ENCODE measurements at places on chromosomes 5 and 9.

DNA sequence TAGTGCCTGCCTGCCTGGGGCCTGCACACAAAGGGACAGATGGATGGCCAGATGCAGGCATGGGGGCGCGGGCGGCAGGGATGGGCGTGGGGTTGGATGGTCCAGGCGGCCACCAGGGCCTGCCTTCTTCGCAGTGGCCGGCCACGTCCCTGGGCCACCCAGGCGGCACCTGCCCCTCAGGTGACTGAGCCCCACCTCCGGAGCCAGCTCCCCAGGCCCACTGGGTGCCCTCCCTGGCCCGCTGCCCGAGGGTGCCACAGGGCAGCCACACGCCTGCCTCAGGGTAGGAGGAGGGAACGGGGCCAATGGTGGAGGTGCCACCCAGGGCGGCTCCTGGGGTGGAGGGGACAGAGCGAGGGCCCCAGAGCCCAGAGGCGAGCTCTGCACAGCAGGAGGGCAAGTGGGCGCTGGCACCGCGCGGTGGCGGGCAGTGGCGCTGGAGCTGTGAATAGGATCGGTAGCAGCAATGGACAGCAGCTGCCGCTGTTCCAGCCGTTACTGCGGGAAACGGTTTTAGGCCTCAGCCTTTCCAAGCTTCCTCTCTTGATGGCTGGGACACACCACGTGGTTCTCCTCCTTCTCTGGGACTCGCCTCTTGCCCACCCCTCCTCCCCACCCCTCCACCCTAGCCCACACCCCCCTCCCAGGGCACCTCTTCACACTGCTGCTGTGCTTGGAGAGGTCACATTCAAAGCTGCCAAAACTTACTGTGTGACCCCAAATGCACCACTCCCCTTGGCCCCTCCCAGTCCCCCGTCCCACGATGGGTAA is 19.1 kb downstream of the LHX3 start:
- DNase-seq: no peak

DNA sequence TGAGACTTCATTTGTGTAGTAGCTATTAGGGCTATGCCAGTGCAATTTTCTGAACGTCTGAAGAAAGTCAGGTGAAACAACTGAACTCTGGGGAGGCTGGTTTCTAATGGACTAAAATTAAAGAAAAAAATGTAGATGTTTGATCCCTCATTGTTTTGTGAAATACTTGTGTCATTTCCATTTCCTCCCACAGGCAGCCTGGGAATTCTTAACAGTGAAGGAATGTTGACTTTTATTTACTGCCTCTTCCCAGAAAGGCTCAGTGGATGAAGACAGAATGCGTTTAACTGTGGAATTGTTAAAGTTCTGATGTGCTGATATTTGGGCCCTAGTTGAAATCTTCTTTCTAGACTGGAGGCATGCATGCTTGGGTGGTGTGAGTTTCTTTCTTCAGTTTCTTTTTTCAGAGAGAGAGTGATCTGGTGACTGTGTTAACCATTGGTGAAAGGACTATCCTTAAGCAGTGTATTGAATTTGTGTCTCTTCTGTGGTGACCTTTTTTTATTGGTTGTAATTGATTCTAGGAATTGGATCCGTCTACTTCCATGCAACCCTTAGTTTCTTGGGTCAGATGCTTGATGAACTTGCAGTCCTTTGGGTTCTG is 15.5 kb downstream of the ACER2 start:
- DNase-seq: no peak

GRCh38 chr5:140267559-140268018 is 35.3 kb downstream of the PFDN1 start:
- DNase-seq: no peak

DNA sequence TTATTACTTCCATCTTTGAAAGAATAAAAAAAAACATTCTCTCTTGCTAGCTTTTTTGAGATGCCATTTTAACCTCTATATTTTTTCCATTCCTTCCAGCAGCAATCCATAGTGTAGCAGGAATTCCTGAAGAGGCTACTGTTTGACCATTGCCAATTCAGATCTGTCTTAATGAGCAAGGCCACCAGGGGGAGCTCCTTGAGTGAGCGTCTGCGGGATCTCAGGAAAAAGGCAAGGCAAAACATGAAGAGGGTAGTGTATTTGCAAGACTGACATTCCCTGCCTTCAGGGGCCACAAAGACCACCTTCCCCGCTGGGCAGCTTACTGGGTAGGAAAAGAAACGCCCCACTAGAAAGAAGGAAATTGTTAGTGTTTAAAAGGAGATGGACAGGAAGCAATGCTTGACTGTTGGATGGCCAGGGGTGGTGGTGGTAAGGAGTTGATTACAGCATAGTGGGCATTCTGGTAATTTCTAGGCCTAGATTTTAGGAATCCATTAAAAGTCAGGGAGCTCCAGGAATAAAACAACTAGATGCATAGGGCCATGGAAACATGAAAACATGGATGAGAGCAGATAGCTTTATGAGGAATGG is 206.6 kb upstream of the HAPLN1 start:
- peak; percentile 75 for DNase-seq

- peak; percentile 45 for DNase-seq
Measured at GRCh38 chr9:92710368-92710767, 40.4 kb upstream of the IPPK start.
